ENCODE measurements at places on chromosomes 13 and 19. TPM values are rescaled to one million over a fixed set of nuclear protein-coding genes. Genes with fewer than 3 reads are reported as not detected.
A peak's percentile ranks its signal among the peaks of the same experiment; 100 is the strongest.

GRCh38 chr13:76481738-76482137 is 404.5 kb downstream of the KCTD12 start:
- no peak for DNase-seq

Gene STXBP2
- 2.4 TPM for total RNA-seq

DNA sequence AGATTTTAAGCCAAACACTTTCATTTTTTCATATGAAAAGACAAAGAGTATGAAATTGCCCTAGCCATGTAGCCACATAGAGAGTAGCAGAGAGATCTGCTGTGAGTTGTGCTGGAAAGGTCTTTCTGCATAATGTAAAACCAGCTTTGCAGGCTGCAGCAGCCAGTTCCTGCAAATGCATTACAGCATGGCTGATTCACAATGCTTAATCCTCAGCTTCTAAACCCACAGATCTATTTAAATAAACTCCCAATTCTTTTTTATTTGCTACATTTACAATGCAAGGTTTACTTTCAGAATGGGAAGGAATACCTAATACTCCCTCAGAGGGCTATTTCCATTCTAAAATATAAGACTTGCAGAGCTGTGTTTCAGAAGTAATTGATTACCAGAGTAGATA is 185.6 kb upstream of the STARD13 start:
- DNase-seq = no peak

Gene CYP4F3
- total RNA-seq = not detected

DNA sequence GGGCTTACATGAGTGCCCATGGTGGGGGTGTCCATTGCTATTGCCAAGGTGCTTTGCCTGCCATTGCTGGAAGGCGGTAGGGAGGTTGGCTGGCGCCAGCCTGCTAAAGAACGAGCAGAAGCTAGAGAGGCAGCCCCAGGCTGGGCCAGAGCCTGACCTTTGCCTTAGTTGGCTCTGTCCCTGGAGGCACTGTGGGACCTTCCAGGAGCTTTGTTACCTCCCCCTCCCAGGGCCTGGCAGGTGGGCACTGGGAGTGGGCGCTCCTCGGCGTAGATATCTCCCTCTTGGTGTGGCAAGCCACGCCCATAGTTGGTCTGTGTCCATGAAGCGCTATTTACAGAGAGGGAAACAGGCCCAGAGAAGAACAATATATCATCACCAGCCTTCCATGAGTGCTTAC is 2.3 kb upstream of the SLC25A42 start:
- DNase-seq = no peak

GRCh38 chr19:53520163-53520546 is 17.8 kb upstream of the ZNF331 start:
- no peak for DNase-seq

DNA sequence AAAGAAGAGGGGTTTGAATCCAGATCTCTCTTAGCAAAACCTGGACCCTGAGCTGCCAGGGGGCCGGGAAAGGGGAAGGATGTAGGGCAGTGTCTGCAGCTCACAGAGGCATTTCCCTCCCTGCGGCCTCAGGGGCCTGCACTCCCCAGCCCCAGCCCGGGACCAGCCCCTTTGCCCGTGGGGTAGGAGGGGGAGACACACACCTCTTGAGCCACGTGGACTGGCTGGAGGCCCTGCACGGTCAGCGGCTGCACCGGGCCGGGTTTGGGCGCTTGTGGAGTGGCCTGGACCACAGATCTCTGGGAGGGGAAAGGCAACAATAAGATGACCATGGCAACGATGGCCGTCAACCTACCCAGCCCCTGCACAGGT is 26.9 kb downstream of the RFX1 start:
- no peak for DNase-seq

- DNase-seq = no peak
These were observed 272.5 kb downstream of the DCLK1 start for GRCh38 chr13:35858665-35859064.

Gene C13orf42
- total RNA-seq = under 0.01 TPM

- DNase-seq = peak; percentile 39
These were observed 404.4 kb downstream of the SPRY2 start for GRCh38 chr13:79936368-79937136.

GRCh38 chr13:30722361-30722760 is 13.0 kb upstream of the ALOX5AP start:
- no peak for DNase-seq

GRCh38 chr19:410243-410781 is 1.4 kb upstream of the C2CD4C start:
- DNase-seq = no peak

DNA sequence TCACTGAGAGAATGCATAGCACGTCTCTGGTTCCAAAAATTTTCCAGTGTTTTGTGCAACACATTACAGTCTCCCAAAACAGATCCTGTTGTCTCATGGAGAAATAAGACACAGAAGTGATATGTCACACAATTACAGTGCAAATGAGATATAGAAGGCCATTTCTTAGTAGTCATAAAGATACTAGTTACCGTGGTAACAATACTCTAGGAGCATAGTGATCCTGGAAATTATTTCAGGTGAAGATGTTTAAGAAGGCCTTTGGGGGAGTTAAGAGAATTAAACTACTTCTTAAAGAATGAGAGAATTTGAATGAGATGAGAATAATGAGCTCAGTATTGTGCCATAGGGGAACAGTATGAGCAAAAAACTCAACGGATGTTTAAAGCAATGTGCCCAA is 628.0 kb upstream of the MIR17HG start:
- no peak for DNase-seq
